ENCODE measurements at places on chromosomes 2 and 18.

DNA sequence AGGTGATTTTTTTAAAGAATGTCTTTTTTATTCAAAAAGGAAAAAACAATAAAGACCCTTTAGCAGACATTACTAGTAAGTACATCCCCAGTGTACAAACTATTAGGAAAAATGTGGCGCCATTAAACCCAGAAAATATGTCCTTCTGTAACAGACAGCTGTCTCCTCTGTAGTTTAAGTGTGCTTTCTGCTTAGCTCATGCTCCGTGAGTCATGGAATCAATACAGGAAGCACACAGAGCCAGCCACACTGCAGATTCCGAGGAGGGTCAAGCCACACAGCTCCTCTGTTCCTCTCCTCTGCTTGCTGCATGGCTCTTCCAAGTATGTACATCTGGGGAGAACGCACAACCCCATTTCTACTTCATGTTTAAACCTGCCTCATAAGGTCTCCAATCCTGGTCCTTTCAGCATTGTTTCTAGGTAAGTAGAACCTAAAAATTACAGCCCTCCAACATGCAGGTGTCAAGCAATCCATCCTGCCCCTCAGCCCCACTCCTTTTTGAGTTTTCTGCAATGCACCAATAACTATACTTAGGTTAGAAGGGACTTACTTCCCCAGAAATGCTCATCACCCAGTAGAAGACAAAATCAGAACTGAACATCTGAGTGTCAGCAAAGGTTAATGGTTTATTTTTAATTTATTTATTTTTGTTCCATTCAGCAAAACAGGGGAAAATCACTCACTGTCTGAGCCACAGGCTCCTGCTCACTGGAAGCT, 37.5 kb downstream of the ACVR1 start:
- H3K4me3 ChIP-seq, result no peak overlapping the region
- H3K36me3 ChIP-seq, result no peaks in the 10 kb centered on the region
- peak overlapping the region; percentile 81 for H3K27ac ChIP-seq
- H3K4me1 ChIP-seq, result peaks cover 42% of the 10 kb centered on the region
- DNase-seq, result peak; percentile 49
- H3K27me3 ChIP-seq, result no peaks in the 10 kb centered on the region

- DNase-seq, result peak; percentile 7
- no peak overlapping the region for H3K4me3 ChIP-seq
- H3K4me1 ChIP-seq, result peaks cover 8% of the 10 kb centered on the region
- H3K36me3 ChIP-seq, result no peaks in the 10 kb centered on the region
These were observed 3.2 kb downstream of the GALNT5 start for GRCh38 chr2:157260533-157261198.

- DNase-seq, result peak; percentile 8
- no peaks in the 10 kb centered on the region for H3K27me3 ChIP-seq
- no peak overlapping the region for H3K4me3 ChIP-seq
- no peak overlapping the region for H3K27ac ChIP-seq
These were observed 643.1 kb downstream of the CNTNAP5 start for GRCh38 chr2:124668161-124668560.

DNA sequence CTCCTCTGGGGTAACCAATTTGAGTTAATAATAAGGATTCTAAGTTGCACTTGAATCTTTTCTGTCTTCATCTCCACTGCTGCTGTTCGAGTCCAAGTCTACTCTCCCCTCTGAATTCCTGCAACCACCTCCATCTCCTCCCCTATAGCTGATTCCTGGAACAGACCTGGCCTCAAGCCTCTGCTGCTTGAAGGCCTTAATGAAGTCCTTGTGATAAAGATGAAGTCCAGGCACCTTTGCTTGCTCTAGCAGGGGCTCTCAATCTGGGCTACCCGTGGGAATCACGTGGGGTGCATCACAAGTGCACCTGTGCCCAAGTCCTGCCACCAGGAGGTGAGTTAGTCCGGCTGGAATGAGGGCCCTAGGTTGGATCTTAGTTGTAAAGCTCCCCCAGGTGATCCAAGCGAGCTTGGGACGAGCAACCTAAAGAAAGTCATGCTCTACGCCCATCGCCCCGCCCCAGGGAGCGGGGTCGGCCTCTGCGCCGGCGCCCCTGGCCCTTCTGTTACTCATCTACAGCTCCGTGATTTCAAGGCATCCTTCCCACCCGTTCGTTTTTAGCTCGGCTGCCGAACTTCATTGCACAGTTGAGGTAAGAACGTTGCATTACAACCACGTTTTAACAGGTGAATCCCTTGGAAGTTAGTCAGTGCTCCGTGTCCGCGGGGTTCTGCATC, 905 bp upstream of the IAH1 start:
- peaks cover 17% of the 10 kb centered on the region for H3K36me3 ChIP-seq
- H3K4me3 ChIP-seq, result peak overlapping the region; percentile 67
- peak; percentile 9 for DNase-seq
- H3K27me3 ChIP-seq, result no peaks in the 10 kb centered on the region
- H3K27ac ChIP-seq, result no peak overlapping the region
